Daoy (cell line): ENCODE measurements at places on chromosomes 7 and 10. TPM values are rescaled to one million over a fixed set of nuclear protein-coding genes. Genes with fewer than 3 reads are reported as not detected.

The FRMD4A gene
- 20.2 and 300 TPM in 2 replicates for total RNA-seq

The IFIT3 gene
- total RNA-seq, result 28.3 and 31.5 TPM in 2 replicates

The PRLHR gene
- total RNA-seq, result not detected in 2 replicates

The LIPK gene
- total RNA-seq, result not detected in 2 replicates

The TFPI2 gene
- 108 and 113 TPM in 2 replicates for total RNA-seq

The ZNF239 gene
- 5.5 and 7.6 TPM in 2 replicates for total RNA-seq

The PIP gene
- total RNA-seq, result not detected in 2 replicates

GRCh38 chr10:61016630-61017029 is 72.6 kb upstream of the RHOBTB1 start:
- DNase-seq, result no peak

DNA sequence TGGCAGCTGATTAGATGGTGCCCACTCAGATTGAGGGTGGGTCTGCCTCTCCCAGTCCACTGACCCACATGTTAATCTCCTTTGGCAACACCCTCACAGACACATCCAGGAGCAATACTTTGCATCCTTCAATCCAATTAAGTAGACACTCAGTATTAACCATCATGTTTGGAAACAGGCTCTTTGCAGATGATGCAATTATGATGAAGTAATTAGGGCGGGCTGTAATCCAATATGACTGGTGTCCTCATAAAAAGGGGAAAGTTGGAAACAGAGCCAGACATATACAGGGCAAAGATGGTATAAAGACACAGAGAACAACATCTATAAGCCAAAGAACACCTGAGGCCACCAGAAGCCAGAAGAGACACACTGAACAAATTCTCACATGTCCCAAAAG is 658.6 kb downstream of the CCSER2 start:
- DNase-seq, result no peak

DNA sequence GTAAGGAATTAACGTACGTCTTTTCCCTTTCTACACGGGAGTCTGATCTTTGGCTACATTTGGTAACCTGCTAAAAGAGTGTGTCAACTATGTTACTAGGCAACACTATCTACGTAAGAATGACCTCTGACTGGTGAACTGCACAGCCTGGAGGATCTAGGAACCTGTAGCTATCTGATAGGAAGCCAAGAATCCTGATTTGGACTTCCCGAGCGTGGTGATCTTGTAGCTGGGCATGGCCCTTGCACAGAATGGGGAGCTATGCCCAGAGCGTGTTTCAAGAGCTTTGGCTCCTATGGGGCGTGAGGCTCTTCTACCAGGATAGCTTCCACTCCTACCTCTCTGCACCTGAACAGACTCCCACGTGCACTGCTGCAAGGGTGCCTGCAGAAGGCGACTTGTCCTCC is 157.5 kb downstream of the TAX1BP1 start:
- no peak for DNase-seq

- DNase-seq, result peak; percentile 63
These were observed 61.3 kb downstream of the ABCB4 start for GRCh38 chr7:87413951-87414793.

DNA sequence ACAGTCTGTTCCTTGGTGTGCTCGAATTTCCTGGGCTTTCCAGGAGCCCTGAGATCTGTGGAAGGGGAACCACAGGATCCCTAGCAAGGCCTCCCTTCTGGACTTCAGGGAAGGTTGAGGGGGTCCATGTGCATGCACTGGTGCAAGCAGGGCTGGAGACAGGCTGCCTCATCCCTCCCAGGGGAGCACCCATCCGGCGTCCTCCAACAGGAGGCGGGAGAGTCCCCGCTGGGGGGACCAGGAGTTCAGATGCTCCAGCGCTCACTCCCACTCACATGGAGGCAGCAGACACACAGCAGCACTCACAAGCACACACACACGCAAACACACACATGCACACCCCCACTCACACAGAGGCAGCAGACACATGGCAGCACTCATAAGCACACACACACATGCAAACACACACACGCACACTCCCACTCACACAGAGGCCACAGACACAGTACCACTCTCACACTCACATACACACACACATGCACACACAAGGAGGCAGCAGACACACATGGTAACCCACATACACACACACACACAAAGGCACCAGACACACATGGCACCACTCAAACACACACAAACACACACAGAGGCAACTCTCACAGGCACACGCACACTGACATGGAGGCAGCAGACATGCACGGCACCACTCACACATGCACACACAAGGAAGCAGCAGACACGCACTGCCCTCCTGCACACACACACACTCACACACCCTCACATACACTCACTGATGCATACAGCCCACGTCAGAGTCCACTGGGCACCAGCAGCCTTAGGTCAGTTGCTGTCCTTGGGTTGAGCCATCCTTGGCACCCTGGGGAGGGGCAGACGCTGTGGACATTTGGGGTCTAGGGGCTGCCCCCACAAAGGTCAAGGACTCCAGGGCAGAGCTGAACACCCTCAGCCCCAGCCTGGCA is 247.0 kb upstream of the PPP2R2D start:
- DNase-seq, result no peak
